ENCODE measurements at places on chromosomes 5 and 9. TPM values are rescaled to one million over a fixed set of nuclear protein-coding genes. Genes with fewer than 3 reads are reported as not detected.
A peak's percentile ranks its signal among the peaks of the same experiment; 100 is the strongest.

The EPB41L4B gene
- total RNA-seq: 150 TPM

DNA sequence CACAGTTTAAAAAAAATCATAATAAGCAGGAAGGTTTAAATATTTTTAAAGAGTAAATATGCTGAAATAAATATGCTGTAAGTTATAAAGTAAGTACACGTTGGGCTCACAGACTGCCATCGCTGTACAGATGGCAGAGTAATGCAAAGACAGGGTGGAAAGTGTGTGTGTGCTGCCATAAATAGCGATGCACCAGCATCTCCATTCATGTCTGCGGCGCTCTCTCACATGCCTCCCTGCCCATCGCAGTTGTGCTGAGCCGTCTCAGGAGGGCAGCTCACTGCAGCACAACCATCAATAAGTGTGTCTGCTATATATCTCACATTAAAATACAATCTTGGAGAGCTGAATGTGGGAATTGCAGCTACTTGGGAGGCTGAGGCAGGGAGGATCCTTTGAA, 14.3 kb downstream of the MOCS2 start:
- DNase-seq: no peak

DNA sequence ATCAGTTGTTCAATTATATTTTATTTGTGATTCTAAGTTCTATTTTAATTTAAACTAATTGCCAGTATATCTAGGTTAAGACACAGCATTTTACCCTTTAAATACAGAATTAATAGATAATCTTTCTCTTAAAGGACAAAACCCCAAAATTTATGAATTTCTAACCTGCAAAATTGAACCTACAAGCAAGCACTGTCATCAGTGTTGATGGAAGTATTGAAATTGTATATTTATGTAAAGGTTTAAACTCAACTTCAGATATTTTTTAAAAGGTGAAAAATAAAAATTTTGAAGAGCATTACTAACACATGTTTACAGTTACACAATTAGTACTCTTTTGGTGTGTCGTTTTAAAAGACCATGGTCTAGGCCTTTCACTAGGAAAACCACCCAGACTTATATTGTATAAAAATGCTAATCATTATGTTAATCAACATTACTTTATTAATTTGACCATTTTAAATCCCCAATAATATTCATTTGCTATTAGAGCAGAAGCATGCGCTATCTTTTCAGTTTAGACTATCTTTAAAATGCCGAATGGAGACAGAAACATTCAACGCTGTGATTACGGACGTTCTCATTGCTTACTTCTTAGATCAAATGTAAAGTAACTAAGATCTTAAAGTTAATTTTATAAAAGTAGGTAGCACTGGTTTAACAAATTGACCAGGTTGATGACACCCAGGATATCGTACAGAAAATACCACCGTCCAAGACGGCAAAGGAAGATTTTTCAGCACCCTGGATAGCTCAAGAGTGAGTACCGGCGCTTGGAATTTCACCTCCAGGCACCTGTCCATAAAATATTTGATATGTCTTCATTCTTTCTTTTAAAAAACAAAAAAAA, 3.2 kb downstream of the OTP start:
- no peak for DNase-seq

- DNase-seq: no peak
Measured at GRCh38 chr5:82445726-82446335, 167.7 kb upstream of the RPS23 start.

DNA sequence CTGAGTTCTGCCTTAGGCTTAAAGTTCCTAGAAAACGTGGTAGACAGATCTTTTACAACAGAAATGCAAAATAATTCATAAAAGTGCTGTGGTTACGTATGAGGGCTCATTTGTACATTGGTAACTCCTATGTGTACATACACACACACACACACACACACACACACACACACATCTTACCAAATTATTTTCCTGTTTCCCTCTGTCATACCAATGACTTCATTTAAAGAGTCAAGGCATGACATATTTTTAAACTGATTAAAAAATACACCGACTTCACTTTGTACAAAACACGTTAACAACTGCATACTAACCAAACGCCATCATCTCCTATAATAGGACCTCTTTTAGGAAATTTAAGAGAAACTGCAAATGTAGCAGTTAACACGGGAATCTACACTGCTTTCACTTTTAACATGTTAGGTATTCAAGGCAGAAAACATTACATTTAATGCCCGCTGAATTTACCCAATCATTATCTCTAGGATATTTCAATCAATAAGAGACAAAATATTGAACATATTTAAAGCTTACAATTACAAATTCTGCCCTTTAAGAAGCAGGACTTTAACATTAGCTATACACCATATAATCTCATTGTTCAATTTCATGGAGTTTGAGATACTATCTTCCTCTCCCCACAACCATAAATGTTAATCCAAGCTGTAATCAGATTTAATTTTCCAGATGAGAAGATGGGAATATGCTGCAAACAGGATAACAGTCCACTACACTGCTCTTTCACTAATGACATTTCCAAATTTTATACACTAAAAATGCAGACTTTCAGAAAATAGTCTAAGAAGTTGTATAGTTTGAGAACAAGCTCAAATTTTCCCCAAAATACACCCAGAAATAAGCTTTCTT, 133.1 kb downstream of the DENND1A start:
- no peak for DNase-seq

The C1QTNF2 gene
- total RNA-seq: 0.73 TPM

- no peak for DNase-seq
Measured at GRCh38 chr5:94802450-94802849, 184.0 kb downstream of the SLF1 start.

DNA sequence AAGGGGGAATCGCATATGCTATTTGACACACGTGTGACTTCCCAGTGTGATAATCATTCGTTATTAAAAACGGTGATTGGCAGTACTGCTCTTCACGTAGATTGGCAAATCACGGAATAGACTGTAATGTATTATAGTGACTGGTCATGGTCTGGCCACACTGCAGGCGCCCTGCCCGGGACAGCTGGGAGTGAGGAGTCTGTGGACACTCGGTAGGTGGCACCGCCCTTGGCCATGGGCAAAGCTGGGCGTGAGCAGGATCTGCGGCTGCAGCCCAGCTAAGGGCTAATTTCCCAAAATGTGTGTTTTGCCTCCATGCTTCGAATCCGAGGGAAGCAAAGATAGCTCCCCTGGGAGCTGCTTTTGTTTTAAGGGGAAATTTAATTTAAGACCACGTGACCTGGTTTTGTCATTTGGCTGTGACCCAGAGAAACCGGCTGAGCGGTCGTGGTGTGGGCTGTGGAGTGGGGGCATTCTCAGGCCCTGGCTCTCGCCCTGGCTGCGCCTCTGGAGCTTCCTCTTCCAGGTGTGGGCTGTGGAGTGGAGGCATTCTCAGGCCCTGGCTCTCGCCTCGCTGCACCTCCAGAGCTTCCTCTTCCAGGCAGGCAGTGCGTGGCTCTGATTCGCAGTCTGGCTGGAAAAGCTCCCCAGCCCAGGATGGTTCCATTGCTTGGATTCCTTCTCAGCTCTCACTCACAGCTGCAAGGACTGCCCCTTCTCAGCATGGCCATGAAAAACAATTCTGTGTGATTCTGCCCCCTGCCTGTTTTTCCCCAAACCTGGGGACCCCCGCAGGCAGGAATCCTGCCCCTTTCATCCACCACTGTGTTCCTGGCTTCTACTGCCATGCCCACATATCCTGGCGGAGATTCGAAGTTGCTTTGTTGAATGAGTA, 131.1 kb downstream of the OLFM1 start:
- no peak for DNase-seq

DNA sequence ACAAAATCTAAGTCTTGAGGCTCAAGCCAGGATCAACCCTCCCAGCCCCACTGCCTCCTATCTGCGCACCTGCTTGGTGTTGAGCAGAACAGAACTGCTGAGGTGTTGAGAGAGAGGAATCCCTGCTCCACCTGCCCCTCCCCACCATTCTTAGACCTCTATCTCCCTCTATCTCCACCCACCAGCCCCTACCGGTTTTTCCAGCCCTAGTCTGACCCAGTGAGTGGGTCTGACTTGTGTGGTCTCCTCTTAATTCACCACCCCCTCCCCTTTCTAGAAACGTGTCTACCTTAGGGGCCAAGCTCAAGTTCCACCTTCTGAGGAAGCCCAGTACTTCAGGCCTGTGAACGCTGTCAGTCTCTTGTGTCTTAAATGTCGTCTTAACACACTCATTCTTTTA, 93.7 kb downstream of the ARHGAP26 start:
- no peak for DNase-seq

DNA sequence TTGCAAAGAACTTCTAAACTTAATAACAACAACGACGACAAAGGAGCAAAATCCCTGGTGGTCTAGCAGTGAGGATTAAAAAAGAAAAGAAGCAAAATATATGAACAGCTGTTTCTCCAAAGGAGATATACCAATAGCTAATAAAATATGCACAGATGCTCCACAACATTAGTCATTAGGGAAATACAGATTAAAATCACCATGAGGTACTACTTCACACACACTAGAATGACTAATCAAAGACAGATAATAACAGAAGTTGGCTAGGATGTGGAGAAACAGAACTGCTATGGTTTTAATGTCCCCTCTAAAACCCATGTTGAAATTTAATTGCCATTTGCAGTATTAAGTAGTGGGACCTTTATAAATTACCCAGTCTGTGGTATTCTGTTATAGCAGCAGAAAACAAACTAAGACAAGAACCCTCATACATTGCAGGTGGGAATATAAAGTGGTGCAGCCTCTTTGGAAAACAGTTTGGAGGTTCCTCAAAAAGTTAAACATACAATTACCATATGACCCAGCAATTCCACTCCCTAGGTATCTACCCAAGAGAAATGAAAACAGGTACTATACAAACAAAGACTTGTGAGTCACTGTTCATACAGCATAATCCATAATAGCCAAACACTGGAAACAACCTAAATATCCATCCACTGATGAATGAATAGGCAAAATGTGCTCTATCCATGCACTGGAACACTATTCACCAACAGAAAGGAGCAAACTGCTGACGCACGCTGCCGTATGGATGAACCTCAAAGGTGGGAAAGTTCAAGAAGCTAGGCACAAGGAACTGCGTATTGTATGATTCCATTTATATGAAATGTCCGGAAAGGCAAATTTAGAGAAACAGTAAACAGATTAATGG, 11.4 kb upstream of the DUSP1 start:
- no peak for DNase-seq

GRCh38 chr9:20811872-20812271, 127.8 kb downstream of the FOCAD start:
- no peak for DNase-seq

DNA sequence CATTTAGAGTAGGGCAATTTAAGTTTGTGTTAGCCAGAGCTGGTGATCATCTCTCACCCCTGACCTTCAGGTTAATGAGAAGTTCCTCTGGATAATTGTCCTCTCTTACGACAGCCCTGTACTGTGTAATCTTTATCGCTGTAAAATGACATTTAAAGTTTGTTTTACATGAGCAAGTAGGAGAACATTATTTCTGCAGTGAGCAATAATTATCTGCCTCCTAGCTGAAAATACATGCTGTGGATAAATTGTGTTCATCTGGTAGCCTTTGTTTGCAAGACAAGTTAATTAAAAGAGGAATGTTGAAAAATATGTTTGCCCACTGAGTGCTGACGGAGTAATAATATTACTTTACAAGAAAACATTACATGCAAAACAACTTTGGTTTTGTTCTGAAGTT, 1083.8 kb upstream of the NUDT12 start:
- no peak for DNase-seq

GRCh38 chr9:69207503-69207902, 33.4 kb downstream of the TJP2 start:
- no peak for DNase-seq

- DNase-seq: no peak
Measured at GRCh38 chr5:143145243-143146160, 258.0 kb downstream of the NR3C1 start.

GRCh38 chr5:81006947-81007636, 46.9 kb downstream of the RASGRF2 start:
- no peak for DNase-seq

GRCh38 chr5:95988094-95988493, 26.4 kb upstream of the ELL2 start:
- DNase-seq: no peak

GRCh38 chr5:56482363-56482762, 249.2 kb upstream of the ANKRD55 start:
- DNase-seq: no peak

DNA sequence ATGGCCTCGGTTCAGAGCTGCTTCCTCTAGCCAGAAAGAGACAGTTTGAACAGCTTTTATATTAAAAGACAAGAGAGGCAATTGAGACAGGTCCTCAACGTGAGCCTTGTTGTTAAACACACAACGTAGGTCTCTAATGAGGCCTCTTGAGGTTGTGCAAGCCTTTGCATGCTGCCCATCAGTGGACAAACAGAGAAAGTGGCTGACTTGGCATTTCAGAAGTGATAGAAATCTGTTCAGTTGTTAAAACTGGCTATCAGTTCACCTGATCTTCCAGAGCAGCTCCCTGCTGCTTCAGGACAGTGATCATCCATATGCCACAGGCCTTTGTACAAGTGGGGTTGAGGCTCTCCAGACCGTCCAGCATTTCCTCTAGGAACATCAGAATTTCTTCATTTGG, 58.8 kb downstream of the MROH2B start:
- DNase-seq: no peak

DNA sequence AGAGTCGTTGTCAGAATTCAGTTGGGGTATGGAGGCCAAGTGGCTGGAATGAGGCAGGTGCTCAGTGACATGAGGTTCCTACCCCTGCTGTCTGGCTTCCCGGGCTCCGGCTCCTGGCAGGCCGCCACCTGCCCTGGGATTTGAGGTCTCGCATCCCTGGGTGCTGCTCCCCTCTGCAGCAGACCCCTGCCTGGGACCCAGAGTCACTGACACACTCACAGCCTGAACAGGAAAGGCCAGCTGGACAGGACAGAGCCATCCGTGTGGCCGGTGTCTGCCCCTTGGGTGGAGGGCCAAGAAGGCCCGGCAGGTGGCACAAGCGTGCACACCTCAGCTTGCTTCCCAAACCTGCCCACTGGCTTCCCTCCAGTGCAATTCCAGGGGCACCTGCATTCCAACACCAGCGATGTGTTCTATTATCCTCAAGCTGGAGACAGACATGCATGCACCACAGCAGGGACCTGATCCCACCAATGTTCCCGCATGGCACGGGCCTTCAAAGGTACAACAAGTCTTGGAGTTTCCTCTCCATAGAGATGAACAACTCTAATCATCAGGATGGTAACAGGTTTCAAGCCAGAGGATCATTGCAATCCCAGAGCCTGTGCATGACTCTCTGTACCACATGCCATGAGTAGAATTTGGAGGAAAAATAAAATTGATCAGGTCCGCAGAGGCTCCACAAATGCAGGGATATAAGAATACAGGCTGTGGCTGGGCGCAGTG, 45.6 kb upstream of the RNF130 start:
- peak; percentile 24 for DNase-seq

GRCh38 chr5:6378766-6379103, 388 bp upstream of the MED10 start:
- no peak for DNase-seq

DNA sequence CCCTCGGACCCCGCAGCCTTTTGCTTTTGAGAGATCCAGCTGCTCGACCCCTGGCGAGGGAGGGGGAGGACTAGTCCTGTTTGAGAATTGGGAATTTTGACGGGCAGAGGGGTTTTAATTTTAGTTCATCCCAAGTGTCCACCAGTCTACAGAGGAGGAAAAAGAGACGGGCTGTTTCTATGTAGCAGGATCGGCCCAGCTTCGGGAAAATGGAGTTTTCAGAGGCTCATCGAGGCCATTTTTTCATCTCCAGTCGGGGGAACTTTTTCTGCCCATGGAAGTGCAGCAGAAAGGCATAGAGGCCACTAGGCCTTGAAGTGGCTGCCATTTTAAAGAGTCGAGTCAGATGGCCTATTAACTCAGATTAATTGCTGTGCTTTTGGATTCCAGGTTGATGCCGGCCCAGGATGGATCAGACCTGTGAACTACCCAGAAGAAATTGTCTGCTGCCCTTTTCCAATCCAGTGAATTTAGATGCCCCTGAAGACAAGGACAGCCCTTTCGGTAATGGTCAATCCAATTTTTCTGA, 1.2 kb downstream of the NSD1 start:
- DNase-seq: no peak

The MCTP1 gene
- total RNA-seq: 7.0 TPM

Data from left colon (tissue), 2 donors.